ENCODE measurements at places on chromosomes 6 and 20. TPM values are rescaled to one million over a fixed set of nuclear protein-coding genes. Genes with fewer than 3 reads are reported as not detected.

GRCh38 chr6:35128496-35128895, 12.6 kb downstream of the TCP11 start:
- DNase-seq, result no peak

- no peak for DNase-seq
These were observed 116.9 kb upstream of the SIRPG start for GRCh38 chr20:1774479-1774878.

DNA sequence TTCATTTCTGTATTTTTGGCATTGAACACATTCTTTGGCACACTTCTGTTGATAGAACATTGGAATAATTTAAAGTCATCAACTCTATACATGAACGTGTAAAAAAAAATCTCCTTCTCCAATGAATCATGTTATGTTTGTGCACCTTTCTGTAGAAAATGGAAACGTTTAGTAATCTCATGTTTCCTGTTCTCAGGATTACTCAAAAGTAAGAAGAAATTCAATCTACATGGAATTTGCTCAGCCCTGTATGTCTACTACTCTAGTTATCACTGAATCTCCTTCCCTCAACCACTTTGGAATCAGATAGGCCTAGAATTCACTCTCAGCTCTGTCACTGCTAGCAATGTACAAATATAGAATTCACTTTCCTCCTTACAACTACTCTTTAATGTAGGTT, 103.6 kb downstream of the COL21A1 start:
- DNase-seq, result no peak

GRCh38 chr20:25295386-25296093, 47.7 kb downstream of the PYGB start:
- DNase-seq, result no peak

Gene CDSN
- total RNA-seq, result not detected

DNA sequence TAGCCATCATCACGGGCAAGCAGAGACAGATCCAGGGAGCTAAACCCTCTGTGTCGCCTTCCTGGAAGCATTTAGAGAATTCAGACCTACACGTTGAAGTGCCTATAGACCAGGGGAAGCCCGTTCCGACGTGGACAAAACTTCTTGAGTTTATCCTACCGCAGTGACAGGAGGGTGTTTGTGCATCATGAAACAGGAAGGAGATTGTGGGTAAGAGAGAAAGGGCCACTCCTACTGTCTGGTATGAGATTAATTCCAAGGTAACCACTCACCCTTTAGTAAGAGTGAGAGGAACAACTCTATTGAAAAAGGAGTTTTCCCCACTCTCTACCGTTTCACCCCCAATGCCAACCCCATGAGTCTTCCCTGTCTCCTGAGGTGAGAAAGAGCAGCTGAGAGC, 133.7 kb downstream of the TFAP2C start:
- DNase-seq, result no peak

- DNase-seq, result no peak
These were observed 105.0 kb downstream of the GRM1 start for GRCh38 chr6:146133866-146134265.

DNA sequence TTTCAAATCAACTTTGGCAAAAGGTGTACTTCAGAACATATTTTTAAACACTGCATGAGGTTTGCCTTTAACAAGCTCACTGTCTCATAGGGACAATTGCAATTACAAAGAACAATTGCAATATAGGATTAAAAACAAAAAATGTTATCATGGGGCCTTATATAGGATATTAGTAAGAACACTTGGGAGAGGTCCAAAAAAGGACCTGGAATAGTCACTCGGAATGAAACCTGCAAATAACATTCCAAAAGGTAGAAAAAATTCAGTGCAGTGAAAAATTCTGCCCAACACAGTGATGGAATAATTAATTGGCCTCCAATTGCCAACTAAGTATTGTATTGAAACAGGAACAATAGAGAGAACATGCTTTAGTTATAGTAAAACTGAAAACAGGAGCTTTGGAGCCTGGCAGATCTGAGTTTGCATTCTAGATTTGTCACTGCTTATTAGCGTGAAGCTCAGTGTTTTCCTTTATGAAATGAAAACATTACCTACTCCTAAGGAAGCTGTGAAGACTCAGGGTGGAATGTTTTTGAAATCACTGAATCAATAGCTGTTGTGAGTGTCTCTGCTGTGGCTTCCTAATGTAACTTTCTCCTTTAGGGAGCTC, 172.6 kb upstream of the BMP5 start:
- DNase-seq, result no peak

DNA sequence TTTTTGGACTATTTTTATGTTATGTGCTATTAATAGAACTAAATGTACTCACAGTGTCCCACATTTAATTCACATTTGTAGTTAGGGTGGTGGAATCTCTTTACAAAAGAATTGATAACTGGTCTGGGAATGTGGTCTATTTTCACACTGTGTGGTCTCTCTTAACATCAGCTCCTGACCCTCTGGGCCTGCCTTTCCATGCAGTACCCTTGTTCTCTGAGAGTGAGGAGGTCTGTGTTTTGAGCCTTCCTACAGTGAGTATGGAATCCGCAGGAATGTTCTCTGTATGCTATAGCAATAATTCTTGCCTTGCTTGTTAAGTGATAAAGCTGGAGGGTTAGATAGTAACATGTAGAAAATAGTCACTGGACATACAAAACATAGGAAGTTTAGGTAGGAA, 717.3 kb upstream of the POU3F2 start:
- DNase-seq, result no peak

- no peak for DNase-seq
These were observed 3.9 kb downstream of the HMGA1 start for GRCh38 chr6:34240329-34241248.

DNA sequence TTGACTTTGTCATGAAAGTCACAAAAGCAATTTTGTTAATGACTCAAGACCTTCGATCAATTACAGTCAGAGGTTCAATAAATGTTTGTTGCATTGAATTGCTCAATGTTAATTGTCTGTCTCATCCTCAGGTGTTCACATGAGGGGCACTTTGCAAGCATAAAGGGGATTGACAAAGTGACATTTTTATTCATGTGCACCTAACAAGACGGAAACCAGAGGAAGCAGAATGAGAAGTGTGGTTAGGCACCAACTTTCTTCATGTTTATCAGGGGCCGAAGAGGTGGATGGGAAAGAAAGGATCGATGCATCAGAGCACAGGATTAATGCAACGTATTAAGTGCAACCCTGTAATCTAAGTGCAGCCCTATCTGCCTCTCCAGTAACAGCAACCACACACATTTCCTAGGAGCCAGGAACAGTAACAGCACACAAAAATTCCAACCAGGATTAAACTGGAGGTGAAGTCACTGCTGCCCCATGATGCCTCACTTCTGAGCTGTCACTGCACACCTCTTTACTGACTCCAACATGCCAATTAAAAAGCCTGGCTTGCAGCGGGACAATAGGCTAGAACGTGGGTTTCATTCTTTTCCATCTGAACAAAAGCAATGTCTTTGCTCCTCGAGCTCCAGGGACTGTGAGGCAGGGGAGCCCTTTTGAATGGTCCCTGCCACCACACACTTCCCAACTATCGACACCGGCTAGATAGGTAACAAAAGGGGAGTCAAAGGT, 262.7 kb downstream of the CD83 start:
- no peak for DNase-seq

DNA sequence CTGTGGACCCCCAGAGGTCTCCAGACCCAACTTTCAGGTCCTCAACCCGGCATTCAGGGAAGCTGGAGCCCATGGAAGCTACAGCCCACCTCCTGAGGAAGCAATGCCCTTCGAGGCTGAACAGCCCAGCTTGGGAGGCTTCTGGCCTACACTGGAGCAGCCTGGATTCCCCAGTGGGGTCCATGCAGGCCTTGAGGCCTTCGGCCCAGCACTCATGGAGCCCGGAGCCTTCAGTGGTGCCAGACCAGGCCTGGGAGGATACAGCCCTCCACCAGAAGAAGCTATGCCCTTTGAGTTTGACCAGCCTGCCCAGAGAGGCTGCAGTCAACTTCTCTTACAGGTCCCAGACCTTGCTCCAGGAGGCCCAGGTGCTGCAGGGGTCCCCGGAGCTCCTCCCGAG, 950 bp downstream of the GNAS start:
- no peak for DNase-seq

DNA sequence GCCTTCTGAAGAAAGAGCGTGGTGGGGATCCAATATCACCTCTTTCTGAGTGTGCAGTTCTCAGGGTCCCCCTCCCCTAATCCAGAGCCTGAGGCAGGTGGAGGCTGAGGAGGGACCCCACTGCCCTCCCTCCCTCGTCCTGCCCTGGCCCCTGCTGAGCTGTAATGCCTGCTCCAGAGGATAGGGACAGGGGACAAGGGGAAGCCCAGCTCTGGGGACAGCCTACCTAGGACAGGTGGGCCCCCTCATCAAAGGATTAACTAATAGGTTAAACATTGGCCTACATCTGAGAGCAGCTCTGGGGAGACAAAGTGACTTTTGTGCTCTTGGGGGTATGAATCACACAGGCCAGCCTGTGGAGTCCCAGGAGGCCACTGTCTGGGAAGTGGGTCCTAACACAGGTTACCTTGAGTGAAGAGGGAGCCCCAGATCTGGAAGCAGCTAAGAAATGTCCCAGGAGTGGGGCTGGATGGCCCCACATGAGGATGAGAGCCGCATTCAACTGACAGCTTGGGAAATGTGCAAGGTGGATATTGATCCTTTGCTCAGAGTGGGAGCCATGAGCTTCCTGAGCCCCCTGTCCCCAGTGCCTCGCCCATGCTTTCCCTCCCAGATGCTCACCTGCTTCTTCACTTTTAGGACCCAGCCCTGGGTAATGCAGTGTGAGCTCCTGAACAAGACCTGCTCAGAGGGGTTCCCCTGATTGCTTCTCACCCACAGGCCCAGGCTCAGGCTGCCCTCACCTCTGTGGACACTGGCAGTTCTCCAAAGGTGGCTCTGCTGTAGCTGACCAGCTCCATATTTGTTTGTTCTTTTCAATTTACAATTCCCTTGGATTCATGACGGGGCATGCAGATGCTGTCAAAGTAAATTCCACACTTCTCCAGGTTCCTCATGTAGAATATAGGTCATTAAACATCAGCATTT, 17.8 kb upstream of the CST9L start:
- DNase-seq, result no peak

- DNase-seq, result peak; percentile 25
These were observed 25.8 kb upstream of the RNGTT start for GRCh38 chr6:88989215-88989614.

DNA sequence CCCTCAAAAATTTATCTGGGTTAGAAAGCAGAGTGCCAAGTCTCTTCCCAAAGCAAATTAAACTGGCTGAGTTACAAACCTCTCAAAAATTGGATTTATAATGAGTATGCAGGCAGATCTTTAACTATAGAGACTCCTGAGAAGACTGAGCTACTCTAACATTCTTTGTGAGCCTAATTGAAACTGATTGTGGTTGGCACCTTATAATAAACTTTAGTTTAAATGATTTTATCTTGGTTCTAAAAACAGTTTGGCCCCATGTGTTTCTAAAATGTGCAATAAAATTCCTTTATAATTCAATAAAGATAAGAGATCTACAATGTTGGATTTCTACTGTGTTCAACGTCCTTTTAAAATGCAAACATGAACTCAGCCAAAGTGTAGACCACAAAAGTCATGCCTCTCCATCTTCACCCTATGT, 480.2 kb upstream of the RNF217 start:
- DNase-seq, result no peak

Gene FAM162B
- 6.4 TPM for total RNA-seq

Gene AP5S1
- 15.3 TPM for total RNA-seq

GRCh38 chr20:18188434-18188833, 50.8 kb downstream of the KAT14 start:
- DNase-seq, result no peak

DNA sequence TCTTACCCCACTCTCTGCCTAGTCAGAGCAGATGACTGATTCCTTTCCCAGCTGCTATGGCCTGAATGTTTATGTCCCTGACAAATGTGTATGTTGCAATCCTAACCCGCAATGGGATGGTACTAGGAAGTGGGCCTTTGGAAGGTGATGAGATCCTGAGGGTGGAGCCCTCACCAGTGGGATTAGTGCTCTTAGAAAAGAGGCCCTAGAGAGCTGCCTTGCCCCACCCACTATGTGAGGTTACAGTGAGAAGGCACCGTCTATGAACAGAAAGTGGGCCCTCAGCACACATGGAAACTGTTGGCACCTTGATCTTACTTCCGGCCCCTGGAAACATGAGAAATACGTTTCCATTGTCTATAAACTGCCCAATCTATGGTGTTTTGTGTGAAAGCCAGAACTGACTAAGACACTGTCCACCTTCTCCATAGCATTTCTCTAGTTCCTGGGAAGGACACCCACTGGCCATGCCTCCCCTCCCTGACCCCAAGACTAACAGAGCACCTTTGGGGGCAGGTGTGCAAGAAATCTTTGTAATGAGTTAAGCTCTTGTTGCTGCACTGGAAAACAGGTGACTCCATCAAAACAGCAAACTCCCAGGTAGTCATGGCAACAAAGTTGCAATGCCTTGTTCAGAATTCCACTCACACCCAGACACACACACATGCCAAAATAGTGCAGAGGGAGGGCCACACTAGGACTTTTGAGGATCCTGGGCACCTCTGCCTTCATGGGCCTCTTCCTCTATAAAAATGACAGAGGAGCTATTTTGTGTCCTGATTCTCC, 16.2 kb downstream of the GABRR2 start:
- no peak for DNase-seq

- DNase-seq, result no peak
These were observed 161.6 kb downstream of the QKI start for GRCh38 chr6:163576114-163576513.

GRCh38 chr6:158038291-158039177, 56.9 kb downstream of the SYNJ2 start:
- DNase-seq, result no peak

Gene OLIG3
- total RNA-seq, result not detected

Gene ZBTB46
- 17.9 TPM for total RNA-seq

Gene SUMO4
- total RNA-seq, result 2.7 TPM

Gene INSM1
- not detected for total RNA-seq

Gene CTCFL
- total RNA-seq, result not detected

Gene TMEM170B
- 5.6 TPM for total RNA-seq

DNA sequence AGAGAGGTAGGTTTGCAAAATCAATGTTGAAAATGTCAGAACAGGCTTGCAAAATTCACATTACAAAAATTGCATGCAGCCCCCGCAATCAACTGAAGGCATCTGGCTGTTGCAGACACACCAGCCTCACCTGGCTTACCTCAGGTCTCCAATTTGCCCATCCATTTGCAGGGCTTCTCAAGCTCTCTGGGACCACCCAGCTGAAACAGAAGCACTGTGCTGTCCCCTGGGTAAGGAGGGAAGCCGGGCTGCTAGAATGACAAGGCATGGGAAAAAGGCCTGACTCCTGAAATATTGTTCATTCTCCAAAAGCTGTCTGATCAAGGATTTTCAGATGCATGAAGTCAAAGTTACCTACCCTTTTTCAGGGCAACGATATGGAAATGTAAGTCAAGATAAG, 52.6 kb upstream of the CD93 start:
- no peak for DNase-seq

- no peak for DNase-seq
These were observed 78.9 kb upstream of the ISM1 start for GRCh38 chr20:13142143-13142542.

- DNase-seq, result no peak
These were observed 22.7 kb upstream of the GOPC start for GRCh38 chr6:117624869-117625481.

- peak; percentile 59 for DNase-seq
These were observed 40.9 kb upstream of the CDH22 start for GRCh38 chr20:46349035-46349741.

- DNase-seq, result no peak
These were observed 21.7 kb downstream of the SMLR1 start for GRCh38 chr6:130848945-130849344.

All from ovary (tissue), 10 donors.